ENCODE measurements at places on chromosomes 3 and 15.

DNA sequence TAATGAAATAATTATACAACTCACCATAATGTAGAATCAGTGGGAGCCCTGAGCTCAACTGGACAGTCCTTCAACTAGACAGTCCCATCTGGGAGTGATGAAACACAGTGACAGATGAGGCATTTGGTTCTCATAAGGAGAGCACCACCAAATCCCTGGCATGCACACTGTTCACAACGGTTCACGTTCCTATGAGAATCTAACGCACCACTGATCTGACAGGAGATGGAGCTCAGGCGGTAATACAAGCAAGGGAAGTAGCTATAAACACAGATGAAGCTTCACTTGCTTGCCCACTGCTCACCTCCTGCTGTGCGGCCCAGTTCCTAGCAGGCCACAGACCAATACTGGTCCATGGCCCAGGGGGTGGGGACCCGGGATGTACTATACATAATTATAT lies 17.0 kb downstream of the PRKAR2A start:
- no peak for DNase-seq

GRCh38 chr3:168617658-168618057 lies 521.9 kb upstream of the GOLIM4 start:
- no peak for DNase-seq

GRCh38 chr15:78312536-78312935 lies 13.1 kb upstream of the SKIC8 start:
- no peak for DNase-seq

GRCh38 chr15:100930306-100930848 lies 11.2 kb downstream of the LRRK1 start:
- no peak for DNase-seq

DNA sequence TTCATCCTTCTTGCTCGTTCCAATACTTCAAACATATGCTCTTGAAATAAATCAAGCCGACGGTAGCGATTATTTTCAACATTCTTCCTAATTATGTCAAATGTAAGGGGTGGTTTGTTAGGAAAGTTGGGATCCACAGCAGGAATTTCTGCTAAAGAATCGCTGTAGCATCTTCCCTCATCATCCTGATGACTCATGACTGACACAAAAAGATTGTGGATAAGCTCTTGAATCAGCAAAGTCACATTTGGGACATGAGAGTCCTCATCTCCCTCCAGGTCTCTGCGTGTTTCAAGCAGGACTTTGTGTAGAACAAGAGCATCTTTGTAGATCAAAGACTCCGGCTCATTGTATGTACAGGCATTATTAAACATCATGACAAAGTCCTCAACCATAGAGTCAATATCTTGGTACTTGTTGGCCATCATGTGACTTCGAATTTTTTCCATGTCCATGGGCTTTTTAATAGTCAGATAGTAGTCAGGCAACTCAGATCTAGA lies 73.0 kb downstream of the UQCC5 start:
- no peak for DNase-seq

DNA sequence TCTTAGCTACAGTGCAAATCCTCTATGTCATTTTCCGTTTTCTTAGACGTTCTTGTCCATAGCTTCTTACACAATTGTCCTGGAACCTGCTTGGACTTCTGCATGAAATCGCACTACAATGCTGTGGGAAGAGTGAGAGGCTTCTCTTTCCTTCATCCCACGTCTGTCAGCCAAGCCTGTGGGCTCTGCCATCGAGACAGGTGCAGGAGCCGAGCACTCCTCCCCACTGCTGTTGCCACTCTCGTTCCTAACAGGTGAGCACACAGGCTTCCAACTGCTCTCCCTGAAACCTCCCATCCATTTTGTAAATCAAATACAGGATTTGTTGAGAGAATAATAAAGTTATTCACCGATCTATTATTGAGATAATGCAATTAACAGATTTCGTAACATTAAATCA lies 23.5 kb downstream of the ZXDC start:
- DNase-seq: no peak

GRCh38 chr15:56184516-56184915 lies 59.2 kb downstream of the RFX7 start:
- no peak for DNase-seq

DNA sequence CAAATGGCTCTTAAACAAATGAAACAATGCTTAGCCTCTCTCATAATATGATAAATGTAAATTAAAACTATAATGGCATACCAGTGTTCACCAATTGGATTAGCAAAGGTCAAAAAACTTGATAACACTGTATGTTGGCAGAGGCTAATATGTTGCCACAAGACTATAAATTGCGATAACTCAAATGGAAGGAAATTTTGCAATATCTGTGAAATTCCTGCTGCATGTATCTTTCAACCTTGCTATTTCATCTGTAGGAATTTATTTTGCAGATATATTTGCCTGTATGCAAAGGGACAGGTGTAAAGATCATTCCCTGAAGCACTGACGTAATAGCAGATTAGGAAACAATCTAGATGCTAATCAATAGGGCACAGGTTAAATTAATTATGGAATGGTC lies 191.4 kb upstream of the EIF1B start:
- peak; percentile 4 for DNase-seq

DNA sequence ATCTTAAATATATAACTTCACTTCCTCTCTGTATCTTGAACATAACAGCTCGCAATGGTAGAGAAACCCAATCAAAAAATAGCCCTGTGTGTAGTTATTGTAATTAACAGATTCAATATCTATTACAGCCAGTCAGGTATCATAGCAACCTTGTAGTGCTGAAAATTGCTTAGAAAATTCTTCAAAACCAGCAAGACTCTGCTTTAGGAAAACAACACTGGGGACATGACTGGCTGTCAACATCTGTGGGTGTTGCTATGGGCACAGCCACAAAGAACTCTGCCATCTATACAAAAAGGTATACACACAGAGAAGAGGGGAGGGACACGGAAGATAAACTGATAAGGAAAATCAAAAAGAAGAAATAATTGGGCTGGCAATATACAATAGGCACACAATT lies 101.2 kb downstream of the WDR72 start:
- no peak for DNase-seq

GRCh38 chr15:82305621-82306048 lies 43.0 kb downstream of the SAXO2 start:
- no peak for DNase-seq

Measured in fibroblast of pulmonary artery (primary cell).